ENCODE measurements at places on chromosomes 1 and 21.

DNA sequence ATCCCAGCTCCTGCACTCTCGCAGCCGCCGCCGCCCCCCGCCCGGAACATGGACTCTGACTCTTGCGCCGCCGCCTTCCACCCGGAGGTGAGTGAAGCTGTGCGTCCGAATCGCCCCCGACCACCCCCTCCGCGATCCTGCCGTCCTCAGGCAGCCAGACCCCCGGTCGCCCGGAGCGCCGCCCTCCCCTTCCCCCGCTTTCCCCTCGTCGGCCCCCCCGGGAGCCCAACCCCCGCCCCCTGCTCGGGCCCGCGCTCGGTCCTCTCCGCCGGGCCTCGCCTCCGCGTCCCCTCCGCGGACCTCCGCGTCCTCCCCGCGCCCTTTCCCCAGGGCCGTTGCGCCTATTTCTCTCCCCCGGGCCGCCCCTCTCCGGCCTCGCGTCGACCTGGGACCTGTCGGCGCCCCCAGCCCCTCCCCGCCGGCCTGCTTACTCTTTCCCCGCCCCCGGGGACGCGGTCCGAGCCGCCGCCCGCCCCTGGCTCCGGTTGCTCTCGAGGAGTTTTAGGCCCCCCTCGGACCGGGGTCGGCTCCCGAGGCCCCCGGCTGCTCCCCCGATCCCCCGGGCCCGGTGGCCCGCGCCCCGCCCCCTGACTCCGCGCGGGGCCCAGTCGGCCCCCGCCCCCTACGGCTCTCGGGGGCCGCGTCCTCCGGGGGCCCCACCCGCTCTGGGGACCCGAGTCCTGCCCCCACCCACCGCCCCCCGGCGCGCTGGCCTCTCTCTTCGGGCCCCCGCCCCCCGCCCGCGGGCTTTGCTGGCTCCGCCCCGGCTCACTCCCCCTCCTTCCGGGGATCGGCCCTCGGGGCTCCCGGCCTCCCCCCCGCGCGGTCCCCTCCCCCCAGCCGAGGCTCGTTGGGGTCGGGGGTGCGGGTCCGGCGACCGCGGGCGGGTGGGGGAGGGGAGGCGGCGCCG, 743 bp downstream of the PHF13 start:
- DNase-seq, result peak; percentile 53

DNA sequence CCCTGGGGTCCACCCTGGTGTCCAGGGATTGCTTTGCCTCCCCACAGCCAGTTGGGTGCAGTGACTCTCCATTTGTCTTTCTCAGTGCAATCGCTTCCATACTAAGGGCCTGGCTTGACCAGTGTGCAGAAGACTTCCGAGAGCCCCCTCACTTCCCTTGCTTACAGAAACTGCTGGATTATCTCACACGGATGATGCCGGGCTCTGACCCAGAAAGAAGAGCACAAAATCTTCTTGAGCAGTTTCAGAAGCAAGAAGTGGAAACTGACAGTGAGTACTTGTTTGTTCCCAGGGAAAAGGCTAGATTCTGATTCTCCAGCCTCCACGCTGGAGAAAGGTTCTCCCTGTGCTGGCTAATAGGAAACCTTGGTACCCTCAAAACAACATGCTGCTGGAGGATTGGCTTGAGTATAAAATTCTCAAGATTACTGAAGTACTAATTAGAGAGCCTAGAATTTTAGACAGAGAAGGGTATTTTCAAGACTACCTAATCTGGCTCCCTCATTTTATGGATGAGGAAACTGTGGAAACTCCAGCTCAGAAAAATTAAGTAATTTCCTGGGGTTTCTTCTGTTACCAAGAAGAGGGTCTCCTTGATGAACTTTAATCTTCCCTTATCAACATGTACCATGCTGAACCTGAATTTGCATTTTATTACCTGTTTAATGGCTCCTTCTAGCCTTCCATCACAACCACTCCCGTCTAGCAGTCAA, 75.8 kb downstream of the RGL1 start:
- peak; percentile 82 for DNase-seq

GRCh38 chr1:200409203-200409760, 554 bp downstream of the ZNF281 start:
- peak; percentile 63 for DNase-seq

GRCh38 chr1:8423269-8423691, 105.4 kb downstream of the SLC45A1 start:
- peak; percentile 58 for DNase-seq

- DNase-seq, result no peak
Measured at GRCh38 chr21:34814529-34814951, 145.7 kb downstream of the CLIC6 start.

GRCh38 chr1:214310777-214311690, 30.1 kb downstream of the SMYD2 start:
- peak; percentile 22 for DNase-seq

DNA sequence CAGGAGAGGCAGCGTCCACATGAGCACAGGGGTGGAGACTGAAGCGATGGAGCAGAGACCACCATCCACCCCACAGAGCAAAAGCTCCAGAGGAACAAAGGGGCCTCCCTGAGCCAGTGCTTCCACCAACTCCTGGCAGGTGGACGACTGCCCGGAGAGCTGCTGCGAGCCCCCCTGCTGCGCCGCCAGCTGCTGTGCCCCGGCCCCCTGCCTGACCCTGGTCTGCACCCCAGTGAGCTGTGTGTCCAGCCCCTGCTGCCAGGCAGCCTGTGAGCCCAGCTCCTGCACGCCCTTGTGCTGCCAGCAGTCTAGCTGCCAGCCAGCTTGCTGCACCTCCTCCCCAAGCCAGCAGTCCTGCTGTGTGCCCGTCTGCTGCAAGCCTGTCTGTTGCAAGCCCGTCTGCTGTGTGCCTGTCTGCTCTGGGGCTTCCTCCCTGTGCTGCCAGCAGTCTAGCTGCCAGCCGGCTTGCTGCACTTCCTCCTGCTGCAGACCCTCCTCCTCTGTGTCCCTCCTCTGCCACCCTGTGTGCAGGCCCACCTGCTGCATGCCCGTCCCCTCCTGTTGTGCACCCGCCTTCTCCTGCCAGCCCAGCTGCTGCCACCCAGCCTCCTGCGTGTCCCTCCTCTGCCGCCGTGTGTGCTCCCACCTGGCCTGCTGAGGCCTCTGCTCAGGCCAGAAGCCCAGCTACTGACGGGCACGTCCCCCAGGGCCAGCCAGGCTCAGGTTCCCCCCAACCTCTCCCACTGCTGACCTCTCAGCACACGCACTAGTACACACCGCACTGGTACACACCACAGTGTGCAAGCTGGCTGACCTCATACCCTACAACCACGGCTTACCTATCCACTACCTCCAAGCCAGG, 5.4 kb downstream of the KRTAP10-12 start:
- DNase-seq, result no peak

GRCh38 chr1:28248273-28249012, 10.9 kb upstream of the SESN2 start:
- DNase-seq, result peak; percentile 87

DNA sequence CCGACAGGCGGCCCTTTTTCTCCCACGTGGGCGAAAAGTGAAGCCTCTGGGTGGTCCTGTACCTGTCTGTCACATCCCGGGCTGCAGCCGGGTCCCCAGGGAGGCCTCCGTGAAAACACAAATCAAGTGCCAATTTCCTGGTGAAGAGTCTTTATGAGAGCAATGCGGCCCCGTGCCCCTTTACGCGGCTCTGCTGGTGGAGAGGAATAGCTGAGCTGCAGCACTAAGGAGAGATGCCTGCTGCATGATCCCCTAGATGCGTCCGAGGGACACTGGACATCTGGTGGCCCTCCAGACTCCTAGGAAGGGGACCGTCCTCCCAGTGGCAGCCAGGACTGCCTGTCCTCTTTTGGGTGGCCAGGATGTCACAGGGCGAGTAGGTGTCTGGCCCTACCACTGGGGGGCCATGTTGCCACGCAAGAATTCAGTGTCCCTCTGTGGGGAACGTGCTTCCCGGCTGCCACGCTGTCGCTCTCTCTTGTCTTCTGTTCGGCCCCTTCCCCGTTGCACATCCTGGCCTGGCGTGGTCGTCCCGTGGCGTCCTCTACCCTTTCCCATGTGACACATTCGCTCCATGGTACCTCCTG, 38.7 kb downstream of the COL18A1 start:
- DNase-seq, result peak; percentile 8

DNA sequence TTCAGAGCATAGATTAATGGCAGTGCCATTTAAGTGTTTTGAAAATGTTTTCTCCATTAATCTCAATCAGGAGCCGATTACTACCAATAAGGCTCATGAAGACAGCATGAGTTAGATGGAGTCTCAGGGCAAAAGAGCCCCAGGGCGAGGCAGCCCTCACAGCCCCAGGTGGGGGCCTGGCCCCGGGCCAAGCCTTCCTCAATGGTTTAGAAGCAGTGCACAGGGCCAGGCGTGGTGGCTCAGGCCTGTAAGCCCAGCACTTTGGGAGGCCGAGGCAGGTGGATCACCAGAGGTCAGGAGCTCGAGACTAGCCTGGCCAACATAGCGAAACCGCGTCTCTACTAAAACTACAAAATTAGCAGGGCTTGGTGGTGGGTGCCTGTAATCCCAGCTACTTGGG, 348.1 kb upstream of the VAMP3 start:
- no peak for DNase-seq

DNA sequence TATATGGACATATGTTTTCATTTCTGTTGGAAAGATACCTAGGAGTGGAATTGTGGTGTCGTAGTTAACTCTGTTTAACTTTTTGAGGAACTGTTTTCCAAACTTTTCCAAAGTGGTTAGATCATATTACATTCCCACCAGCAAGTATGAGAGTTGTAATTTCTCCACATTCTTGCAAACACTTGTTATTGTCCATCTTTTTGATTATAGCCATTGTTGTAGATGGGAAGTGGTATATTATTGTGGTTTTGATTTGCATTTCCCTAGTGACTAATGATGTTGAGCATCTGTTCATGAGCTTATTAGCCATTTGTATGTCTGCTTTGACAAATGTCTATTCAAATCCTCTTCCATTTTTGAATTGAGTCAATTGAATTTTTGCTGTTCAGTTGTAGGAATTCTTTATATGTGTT, 19.8 kb downstream of the CAMTA1 start:
- peak; percentile 37 for DNase-seq

GRCh38 chr21:33070744-33070997, 730 bp downstream of the OLIG1 start:
- no peak for DNase-seq

- DNase-seq, result no peak
Measured at GRCh38 chr1:233190987-233191386, 104.5 kb downstream of the PCNX2 start.

DNA sequence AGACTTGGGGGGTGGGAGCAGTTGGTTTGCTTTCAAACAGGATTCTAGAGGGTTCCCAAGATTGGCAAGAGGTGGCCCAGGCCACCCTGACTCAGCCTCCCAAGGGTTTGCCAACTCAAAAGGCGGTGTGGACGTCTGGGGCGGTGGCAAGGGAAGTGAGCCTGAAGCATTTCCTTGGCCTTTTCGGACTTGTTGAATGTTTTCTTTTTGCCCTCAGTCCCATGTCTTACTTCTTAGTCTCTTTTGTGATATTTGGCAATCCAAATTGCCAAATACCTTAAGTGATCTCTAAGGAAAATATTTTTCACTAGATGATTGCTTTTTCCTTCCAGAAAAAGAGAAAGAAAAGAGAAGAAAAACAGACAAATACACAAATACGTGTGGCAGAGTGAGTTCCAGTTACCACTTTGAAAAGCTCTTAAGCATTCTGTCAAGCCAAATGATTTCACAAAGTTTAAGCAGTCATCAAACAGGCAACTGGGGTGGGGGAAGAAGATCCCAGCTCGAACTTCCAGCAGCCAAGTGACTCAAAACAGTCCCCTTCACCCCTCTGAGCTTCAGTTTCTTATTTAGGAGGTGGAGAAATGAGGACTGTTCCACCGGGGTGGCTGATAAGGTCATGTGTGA, 374.6 kb upstream of the USP24 start:
- DNase-seq, result no peak

- DNase-seq, result no peak
Measured at GRCh38 chr1:50651476-50652263, 228.4 kb upstream of the DMRTA2 start.

- DNase-seq, result no peak
Measured at GRCh38 chr1:64758233-64758632, 13.4 kb downstream of the RAVER2 start.

- DNase-seq, result no peak
Measured at GRCh38 chr1:41305576-41306363, 55.5 kb upstream of the FOXO6 start.

GRCh38 chr1:65564493-65564892, 144.0 kb downstream of the LEPR start:
- DNase-seq, result no peak

- no peak for DNase-seq
Measured at GRCh38 chr1:117312453-117313138, 54.7 kb upstream of the MAN1A2 start.

GRCh38 chr21:28235169-28235895, 757.3 kb downstream of the LTN1 start:
- peak; percentile 61 for DNase-seq

DNA sequence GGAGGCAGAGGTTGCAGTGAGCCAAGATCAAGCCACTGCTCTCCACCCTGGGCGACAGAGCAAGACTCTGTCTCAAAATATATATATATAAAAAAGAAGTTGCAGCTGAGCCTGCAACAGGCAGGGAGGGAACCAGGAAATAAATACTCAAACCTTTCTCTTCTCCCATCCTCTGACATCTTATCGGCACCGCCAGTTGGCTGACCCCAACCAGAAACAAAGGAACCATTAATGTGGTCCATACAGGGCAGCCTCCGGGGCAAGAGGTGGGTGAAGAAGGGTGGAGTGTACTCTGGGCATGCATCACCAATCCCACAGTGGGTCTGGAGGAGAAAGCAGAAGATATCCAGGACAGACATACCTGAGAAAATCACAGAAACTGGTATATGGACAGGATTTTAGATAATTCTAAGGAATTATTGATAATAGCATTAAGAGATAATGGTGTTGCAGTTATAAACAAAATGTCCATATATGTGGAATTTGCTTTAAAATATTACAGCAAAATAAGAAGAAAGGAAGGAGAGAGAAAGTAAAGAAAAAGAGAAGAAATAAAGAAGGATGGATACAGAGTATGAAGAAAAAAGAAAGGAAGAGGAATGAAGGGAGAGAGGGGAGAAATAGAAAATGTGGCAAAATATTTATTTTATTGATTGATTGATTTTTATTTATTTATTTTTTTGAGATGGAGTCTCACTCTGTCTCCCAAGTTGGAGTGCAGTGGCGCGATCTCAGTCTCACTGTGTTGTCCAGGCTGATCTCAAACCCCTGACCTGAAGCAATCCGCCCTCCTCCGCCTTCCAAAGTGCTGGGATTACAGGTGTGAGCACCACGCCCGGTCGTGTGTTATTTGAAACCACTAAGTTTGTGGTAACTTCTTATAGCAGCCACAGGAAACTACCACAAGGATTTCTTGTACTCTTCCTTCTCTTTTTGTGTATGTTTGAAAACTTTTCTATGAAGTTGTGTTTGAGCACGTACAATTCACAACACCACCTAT, 4.1 kb upstream of the PTAFR start:
- no peak for DNase-seq

DNA sequence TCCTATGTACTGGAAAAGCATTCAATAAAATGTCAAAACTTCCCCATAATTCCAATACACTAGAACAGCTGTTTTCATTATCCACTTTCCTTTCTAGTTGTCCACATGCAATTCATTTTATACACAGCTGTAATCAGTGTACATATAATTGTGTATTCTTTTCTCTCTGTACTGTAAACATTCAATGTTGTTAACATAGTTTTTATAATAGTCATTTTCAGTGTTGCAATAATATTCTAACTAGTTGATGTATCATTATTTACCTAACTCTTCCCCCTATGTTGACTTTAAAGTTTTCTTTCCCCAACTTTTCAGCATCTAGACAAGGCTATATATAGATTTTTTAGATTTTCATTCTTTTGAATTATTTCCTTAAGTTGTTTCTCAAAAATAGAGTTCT, 44.4 kb downstream of the DIPK1A start:
- DNase-seq, result no peak
